ENCODE measurements at places on chromosomes 1 and 21. TPM values are rescaled to one million over a fixed set of nuclear protein-coding genes. Genes with fewer than 3 reads are reported as not detected.
A peak's percentile ranks its signal among the peaks of the same experiment; 100 is the strongest.

DNA sequence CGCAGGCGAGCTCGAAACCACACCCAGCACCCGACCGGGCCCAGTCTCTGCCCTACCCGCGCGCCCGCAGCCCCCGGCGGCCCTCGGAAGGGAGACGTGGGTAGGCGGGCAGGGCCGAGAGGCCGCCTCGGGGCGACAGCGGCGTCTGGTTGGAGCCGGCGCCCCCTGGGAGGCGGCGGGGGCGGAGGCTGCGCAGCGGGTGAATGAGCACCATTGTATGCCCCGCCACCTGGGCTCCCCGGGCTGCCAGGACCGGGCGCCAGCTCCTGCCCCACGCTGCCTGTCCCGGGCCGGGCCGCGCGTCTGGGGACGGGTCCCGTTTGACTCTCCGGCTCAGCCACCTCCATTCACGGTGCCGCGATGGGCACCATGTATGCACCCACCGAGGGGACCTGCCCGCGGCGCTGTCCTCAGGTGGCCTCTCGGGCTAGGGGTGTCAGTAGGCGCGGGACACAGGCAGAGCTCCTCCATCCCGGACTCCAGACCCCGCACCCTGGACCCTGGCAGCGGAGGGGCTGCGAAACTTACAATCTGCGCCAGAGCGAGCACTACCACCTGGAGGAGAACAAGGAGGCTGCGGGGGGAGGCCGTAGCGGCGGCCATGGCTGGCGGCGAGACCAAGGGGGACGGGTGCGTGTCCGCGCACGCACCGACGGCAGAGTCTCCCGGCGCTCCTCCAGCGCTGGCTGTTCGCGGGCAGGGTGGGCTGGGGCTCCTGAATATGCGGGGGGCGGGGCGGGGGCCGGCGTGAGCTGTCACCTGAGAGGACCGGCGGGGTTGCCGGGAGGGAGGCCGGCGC is at the start of gene COL9A2:
Gene COL9A2, minus strand, starts transcription at position 692 of the 799 bp plus-strand sequence. Its CDS starts 89 bp downstream, at position 603.
- DNase-seq, result no peak

DNA sequence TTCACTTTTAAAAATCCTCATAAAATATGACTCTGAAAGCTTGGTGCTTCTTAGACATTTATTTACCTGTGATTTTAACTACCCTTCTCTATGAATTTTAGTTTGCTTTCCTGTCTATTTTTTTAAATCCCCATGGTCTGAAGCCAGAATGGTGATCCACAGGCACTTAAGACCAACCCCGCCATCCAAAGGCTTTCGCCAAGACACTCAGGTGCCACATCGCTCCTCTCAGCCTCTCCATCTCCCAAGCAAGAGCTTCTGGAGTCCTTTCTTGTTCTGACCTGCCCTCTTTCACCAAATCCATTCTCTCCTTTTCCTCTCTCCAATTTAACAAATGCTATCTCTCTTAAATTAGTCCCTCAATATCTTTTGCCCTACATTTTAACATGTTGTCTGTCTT is 464.6 kb downstream of the PCP4 start:
- no peak for DNase-seq

The KRTAP10-5 gene
- not detected for total RNA-seq

GRCh38 chr1:159066108-159066507 is 10.5 kb downstream of the AIM2 start:
- DNase-seq, result no peak

- no peak for DNase-seq
Observed at GRCh38 chr1:118461154-118461553, 276.1 kb upstream of the SPAG17 start.

DNA sequence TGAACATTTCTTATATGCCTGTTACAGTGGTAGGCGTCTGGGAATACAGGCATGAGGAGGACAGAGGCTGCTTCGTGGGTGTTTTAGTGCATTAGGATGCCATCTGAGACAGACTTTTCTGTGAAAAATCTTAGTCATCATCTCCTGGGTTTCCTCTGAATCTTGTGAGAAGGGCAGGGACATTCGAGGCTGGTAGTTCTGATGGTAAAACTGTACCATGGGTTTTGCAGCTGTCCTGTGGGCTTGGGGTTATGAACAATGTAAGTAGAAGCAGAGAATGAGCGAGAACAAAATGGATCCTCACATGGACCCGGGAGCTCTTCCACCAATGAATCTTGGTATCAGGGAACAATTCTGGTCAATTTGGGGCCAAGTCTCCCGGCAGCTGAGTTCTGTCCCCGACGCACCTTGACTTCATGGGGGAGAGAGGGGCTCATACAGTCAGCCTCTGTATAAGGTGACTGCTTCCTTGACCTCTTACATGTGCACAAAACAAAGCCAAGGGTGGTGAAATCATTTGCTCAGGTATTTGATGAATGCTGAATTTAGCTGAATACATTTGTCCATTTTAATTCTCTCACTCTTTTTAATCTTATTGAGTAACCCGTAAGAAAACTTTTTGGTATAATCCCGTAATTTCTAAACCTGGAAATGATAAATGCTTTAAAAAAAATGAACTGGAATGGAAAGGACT is 63.6 kb upstream of the ERRFI1 start:
- no peak for DNase-seq

DNA sequence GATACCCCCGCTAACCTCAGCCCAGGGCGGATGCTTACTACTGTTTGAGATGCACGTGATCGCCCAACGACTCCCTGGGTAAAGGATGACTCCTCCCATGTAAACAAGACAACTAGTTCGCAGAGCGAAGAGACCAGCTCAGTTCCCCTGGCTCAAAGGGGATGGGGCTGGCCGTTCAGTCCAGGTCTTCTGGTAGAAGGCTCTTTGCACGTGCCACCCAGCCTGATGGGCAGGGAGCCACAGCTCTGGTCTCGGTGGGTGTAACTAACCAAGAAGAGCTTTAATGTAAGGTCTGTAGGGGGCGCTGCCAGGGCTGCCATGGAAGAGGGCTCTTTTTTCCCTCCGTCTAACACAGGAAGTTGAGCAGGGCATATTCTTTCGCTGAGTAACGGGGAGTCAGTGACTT is 49.4 kb upstream of the PARP1 start:
- DNase-seq, result no peak

- no peak for DNase-seq
Observed at GRCh38 chr21:24050231-24050630, 1557.0 kb downstream of the MRPL39 start.

GRCh38 chr1:32933742-32934322 is 30.8 kb downstream of the RNF19B start:
- DNase-seq, result no peak

GRCh38 chr1:240278082-240278481 is 186.4 kb downstream of the FMN2 start:
- no peak for DNase-seq

GRCh38 chr1:112536561-112536960 is 27.8 kb downstream of the WNT2B start:
- DNase-seq, result no peak

- no peak for DNase-seq
Observed at GRCh38 chr1:186735463-186735862, 55.2 kb upstream of the PTGS2 start.

The CHODL gene
- 0.12 TPM for total RNA-seq

DNA sequence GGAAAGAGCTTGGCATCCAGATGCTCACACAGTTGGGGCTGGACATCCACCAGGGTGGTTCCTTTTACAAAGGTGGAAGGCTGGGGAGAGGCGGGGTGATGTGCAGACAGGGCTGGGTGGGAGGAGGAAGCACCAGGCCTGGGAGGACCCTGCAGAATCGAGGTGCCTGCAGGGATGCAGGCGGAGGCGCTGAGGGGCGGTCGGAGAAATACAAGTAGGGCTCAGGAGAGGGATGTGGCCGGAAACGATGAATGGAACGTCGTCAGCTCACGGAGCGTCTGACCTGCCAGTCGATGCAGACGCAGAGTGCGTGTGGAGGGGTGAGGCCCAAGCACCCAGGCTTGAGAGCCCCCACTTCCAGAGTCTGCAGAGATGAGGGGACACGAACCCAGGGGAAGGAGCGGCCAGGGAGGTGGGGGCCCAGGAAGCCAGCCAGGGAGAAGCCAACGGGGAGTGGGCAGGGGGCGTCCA is 63.4 kb downstream of the TRIM11 start:
- DNase-seq, result no peak

DNA sequence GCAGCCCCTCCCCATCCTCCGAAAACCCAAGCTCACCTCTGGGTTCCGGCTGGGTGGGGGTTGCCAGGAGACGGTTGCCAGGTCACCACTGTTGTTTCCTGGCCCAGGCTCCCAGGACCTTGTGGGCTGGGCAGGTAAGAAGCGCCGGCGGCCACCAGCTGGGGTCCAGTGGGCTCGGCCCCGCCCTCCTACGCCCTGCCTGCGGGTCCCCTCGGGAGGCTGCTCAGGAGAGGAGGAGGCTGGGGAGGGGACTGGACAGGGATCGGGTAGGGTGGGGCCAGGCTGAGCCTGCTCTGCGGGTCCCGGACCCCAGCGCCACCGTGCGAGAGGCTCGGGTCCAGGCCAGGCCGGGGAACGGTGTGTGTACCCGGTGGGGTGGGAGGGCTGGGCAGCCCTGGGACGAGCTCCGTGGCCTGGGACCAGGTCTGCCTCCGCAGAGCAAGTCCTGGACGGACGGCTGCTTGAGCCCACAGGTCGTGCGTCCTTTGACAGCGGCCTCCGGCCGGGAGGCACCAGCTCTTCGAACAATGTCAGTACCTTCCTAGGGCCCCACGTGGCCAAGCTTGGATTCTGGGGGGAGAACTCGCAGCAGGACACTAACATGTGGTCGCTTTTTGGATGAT is at the start of gene TTLL10:
Gene TTLL10, plus strand, starts transcription at position 88 of the 623 bp plus-strand sequence. CDS start 5,336 bp downstream, outside the sequence.
- no peak for DNase-seq

- DNase-seq, result no peak
Observed at GRCh38 chr1:39094685-39095084, 68.5 kb downstream of the NDUFS5 start.

DNA sequence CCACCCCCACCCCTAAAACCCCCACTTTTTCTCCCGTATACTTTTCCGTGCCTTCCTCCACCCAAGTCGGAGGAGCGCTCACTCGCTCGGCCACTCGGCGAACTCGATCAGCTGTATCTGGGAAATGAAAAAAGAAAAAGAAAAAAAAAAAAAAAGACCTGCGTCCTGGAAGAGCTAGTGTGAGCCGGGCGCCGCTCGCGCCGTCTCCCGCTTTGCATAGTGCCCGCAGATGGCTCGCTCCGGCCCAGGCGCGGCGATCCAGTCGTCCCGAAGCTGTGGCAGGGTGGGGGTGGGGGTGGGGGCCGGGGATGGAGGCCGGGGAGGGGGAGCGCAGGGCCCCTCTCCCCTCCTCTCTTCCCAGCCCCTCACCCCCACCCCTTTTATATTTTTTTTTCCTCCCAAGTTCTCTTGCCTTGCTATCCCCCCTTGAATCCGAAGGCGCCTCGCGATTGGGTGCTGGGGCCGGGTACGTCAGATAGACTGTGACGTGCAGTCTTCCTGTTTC is 299 bp upstream of the PROX1 start:
- peak; percentile 5 for DNase-seq

DNA sequence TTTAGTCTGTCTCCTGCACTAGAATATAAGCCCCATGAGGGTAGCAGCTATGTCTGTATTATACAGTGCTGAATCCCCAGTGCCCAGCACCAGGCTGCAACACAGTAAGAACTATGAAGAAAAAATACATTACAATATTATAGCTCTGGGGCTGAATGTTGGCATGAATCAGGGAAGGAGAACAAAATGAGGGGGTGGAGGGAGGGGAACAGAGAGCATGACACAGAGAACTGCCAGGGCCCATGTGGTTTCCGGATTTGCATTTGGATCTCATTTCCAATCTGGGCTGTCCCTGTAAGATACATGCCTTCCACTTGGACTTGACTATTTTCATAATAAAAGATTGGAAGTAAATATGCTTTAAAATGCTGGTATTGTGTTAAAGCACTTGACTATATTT is 35.8 kb downstream of the C1orf198 start:
- no peak for DNase-seq

- no peak for DNase-seq
Observed at GRCh38 chr1:114112775-114113174, 40.9 kb downstream of the SYT6 start.

DNA sequence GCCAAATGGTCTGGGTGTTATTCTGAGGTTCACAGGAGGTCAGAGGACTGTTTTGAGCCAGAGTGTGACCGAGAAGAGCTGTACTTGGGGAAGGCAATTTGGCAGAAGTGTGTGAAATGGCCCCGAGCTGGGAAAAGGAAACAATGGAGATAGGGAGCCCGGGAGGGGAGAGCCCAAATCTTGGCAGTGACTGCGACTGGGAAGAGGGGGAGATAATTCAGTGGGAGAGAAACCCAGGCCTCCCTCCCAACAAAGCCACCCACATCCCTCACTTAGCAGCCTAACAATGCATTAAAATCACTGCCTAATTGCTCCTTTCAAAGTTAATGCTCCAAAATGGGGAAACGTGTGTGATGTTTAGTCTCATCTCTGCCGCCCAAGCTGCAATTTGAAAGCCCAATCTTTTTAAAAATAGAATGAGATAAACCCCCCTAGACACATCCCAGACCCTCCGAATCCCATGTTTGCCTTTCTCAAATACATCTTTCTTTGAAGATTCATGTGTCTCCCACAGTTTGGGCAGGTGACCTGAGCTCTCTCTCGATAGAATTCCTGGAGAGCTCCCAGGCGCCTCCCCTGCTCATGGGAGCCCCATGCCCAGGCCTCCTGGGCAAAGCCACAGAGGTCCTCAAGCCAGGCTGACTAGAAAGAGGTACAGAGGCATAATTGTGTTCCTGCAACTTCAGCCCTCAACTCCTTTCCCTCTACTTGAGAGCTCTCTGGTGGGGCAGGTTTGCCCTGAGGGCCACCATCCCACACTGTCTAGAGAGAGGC is 17.3 kb downstream of the LRRC52 start:
- DNase-seq, result no peak

- no peak for DNase-seq
Observed at GRCh38 chr1:111213412-111213811, 13.0 kb upstream of the DENND2D start.

- no peak for DNase-seq
Observed at GRCh38 chr1:186634511-186634910, 45.7 kb downstream of the PTGS2 start.

DNA sequence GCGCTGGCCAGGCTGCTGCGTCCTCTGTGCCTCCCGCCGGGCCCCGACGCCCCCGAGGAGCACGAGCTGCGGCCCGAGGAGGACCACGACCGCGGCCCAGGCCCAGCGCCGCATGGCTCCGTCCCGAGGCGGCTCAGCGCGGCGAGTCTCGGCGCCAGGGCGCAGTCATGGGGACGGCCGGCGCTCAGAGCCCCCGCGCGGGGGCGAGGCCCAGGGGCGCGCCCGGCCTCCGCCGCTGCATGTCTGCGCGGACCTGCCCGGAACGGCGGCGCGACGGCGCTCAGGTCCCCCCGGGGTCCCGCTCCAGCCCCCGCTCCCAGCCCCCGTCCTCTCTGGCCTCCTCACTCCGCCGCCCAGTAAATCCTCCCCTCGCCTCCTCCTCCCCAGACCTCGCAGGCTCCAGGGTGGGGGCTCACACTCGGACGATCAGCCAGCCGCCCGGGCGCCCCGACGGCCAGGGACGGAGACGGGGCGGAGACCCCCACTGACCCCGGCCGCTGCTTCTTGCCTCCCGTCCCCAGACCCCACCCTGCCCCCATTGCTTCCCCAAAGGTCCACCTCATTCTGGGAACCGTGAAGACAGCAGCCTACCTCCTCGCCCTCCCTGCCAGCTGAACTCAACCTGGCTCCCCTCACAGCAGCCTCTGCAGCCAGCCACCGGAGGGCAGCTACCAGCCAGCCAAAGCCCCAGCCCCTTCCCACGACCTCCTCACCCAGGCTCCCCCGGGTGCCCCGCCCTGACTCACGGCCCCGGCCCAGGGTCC is at the start of gene C1QTNF12:
Gene C1QTNF12, minus strand, starts transcription at position 146 of the 764 bp plus-strand sequence. Its CDS starts 32 bp downstream, at position 114.
- DNase-seq, result no peak

- no peak for DNase-seq
Observed at GRCh38 chr1:226661271-226661670, 77.8 kb downstream of the ITPKB start.

The HUNK gene
- total RNA-seq, result 0.67 TPM

The PIGR gene
- not detected for total RNA-seq
